ENCODE measurements at places on chromosomes 2 and 18.

DNA sequence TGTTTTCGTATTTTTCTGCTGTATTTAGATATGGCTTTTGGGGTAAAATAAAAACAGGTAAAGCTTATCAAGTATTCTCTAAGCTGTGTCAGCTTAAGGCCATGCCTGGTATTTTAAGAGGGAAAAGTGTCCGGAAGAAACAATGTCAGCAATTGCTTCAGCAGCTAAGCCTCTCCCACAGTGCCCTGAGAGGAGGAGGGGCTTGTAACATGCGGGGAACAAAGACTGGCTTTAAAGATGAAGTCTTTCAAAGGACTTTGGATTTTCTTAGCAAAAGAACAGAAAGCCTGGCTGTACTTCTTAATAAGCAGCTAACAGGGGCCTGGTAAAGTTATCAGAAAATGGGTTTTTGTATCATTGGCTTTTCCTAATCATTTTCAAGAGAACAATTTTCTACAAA, 102.8 kb downstream of the PXDN start:
- DNase-seq, result no peak

DNA sequence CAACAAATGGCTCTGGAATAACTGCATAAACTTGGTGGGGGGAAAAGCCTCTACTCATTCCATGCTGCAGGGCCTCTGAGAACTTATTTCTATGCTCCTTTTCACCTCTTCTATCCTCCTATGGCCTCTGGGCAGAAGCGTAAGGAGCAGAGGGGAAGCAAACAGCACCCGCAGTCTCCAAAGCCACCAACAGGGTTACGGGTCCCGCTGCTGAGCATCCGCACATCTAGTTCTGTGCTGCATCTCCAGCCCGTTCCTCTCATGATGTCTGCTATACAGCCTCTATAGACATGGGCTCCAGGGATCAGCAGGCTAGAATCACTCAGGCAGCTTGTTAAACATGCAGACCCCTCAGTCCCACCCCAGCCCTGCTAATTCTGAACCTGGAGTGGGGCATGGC, 25.9 kb downstream of the PSTPIP2 start:
- DNase-seq, result no peak

- no peak for DNase-seq
These were observed 321.9 kb upstream of the RAB12 start for GRCh38 chr18:8287196-8287885.

DNA sequence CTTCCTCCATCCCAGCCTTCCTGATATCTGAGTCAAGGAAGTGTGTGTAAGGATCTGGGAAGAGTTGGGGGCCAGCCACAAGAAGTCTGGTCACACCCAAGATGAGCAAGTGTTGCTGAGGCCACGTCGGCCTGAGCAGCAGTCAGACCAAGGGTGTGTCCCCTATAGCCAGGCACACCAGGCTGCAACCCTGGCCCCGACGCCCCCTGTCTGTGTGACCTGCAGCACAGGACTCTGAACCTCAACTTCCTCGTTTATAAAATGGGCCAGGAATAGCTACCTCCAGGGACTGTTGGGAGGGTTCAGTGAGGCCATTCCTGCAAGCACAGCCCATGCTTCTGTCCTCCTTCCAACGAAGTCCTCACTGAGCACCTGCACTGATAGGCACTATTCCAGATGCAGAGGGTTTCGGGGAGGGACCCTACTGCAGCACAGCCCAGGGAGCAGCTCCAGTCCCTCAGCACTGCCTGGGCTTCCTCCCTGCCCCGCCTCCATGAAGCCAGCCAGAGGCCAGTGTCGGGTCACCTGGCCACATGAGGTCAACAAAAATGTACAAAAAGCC, 13.3 kb downstream of the LIMS2 start:
- DNase-seq, result no peak

- DNase-seq, result no peak
These were observed 113.1 kb upstream of the OSR1 start for GRCh38 chr2:19471491-19471890.

DNA sequence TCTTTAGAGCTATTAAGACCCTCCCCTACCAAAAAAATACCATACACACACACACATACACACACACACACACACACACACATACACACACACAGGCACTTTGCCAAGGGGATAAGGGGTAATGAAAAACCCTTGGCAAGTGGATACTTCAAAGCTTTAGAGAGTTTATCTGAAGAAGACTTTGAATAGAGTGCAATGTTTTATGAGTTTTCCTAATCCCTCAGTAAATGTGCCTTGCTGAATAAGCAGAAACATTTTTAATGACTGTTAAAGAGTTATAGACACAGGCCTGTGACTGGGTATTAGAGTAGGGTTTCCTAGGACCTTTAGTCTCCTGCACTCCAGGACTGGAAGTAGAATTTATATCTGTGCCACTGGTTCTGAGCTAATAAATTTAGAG, 75.5 kb upstream of the CTAGE1 start:
- no peak for DNase-seq

DNA sequence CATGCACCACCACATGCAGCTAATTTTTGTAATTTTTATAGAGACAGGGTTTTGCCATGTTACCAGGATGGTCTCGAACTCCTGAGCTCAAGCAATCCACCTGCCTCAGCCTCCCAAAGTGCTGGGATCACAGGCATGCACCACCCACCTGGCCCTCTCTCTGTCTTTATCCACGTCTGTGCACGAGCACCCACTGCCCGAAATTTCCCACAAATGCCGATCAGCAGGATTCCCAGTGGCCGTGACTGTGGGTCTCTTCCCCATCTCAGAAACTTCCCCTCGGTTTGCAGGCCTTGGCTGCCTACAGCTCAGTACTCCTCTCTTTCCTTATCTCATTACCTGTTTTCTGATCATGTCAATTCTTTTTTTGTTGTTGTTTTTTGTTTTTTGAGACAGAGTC, 217.3 kb downstream of the TTC32 start:
- no peak for DNase-seq

DNA sequence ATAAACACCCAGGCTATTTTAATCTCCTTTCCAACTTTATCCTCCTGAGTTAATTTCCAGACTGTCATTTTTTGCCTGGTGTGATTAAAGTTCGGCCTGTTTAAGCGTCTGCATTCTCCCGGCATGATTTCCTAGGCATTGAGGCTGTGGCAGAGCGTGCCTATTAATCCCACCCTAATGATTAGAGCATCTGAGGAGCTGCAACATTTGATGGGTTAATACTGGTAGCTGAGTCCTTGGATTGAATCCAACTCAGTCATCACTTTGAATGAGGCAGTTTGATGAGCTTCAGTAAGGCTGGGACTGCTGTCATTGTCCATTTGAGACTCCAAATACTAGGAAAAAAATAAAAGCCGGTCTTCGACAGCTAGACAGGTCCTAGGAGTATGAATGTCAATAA, 882.5 kb downstream of the SLC4A3 start:
- no peak for DNase-seq

DNA sequence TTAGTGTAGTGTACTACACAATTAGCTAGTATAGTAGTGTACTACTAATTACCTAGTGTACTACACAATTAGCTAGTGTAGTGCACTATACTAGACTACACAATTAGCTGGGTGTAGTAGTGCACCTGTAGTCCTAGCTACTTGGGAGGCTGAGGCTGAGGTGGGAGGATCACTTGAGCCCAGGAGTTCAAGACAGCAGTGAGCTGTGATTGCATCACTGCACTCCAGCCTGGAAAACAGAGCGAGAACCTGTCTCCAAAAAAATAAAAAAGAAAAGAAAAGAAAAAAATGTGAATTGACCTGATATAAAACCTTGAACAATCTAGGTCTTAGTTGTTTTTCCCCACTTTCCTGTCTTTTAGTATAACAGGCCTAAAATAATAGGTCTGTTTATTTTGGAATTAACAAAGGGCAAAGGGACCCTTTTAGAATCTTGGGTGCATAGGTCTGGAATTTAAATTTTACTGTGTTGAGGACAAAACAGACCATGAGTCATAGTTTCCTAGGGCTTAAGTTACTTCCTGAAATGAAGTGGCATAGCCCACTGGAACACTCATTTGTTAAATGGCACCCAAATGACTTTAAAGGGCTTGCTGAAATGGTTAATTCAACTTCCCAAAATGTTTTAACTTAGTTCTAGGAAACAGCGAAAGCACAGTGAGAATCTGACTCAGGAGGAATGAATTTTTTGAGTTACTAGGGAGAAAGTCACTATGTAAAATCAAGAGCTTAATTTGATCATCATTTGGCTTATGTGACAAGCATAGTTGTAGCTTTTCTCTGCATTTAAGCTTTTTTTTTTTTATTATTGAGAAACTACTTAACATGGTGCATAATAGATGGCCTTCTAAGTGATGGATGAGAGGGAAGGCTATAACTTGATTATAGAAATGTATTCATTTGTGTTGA, 50.7 kb upstream of the ARL5A start:
- no peak for DNase-seq

- DNase-seq, result no peak
These were observed 110.6 kb downstream of the HNRNPLL start for GRCh38 chr2:38492042-38492615.

GRCh38 chr2:55403256-55403998, 16.2 kb downstream of the CCDC88A start:
- DNase-seq, result no peak

GRCh38 chr2:62142054-62142453, 53.9 kb upstream of the B3GNT2 start:
- no peak for DNase-seq

DNA sequence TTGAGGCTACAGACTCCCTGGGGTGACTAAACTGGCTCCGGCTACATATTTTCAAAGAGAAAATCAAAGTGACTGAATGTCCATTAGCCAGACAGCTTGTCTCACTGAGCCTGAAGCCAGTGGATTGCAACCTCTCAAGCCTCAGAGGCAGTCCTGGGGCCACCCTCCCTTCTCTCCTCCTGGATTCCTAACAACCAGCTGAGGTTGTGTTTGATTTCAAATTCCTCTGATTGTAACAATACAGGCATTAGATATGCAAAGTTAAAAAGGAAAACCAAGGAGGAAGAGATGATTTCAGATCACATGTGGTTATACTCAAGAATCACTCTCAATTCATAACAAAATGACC, 101.0 kb upstream of the LMAN1 start:
- DNase-seq, result no peak

DNA sequence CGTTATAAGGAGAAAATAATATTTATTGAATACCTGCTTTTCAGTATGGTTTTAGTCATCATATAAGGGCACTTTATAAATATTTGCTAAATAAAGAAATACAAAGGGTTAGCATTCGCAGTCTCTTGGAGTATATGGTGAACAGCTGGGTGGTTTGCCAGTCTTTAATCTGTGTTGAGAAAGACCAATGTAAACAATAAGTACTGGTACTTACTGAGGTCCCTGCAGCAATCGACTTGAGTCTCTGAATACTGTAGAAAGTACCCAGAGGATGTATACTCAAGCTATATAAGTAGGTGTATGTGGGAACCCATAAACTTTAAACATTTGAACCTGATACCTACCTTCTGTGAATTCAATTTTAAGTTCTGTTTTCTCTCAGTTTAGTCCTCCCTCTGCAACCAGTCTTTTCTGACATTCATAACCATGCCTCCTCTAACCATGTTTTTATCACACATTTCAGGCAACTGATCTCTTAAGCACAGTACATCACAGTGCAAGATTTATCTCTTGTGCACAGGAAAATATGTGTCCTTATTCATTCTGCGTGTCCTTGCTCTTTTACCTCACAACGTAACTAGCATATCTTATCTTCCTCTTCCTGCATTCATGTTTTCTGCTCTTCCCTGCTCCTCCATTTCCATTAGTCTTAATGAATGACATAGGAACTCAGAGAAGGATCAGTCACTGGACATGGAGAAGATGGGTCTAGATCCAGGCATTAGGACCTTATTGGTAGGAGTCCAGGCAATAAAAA, 21.7 kb downstream of the C18orf63 start:
- DNase-seq, result no peak

DNA sequence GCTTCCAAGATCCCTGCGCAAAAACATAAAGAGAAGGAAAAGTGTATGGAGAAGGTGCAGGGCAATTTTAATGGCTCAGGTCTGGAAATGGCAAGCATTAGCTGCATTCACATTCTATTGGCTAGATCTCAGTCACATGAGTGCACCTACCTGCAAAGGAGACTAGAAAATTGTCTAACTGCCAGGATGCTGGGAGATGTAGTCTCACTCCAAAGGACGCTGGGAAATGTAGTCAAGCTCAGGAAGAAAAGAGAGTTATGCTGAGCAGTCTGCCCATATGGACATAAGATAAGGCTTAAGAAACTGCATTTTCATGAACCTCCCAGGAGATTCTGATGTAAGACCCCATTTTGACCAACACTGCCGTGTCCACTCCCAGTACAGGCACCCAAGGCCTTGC, 9.5 kb upstream of the KLHL29 start:
- DNase-seq, result no peak

- DNase-seq, result no peak
These were observed 279.2 kb downstream of the CTNNA2 start for GRCh38 chr2:79792090-79792489.

DNA sequence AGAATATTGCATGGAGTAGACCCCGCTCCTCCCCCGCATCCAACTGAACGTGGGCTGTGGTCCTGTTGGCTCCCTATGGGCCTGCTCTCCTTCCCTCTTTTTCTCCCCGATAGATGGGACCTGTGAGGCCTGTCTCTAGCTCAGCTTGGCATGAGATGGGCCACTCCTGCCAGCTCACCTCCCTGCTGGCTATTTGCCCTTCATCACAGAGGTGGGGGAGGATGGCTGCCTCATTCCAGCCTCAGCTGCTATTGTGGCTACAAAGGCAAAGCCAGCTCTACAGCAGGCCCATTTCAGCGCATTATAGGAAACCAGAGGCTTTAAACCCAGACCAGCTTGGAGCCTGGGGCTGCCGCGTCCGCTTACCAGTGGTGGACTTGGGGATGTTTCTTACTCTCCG, 313.9 kb downstream of the GBX2 start:
- DNase-seq, result no peak

- DNase-seq, result no peak
These were observed 1366.3 kb upstream of the TMEFF2 start for GRCh38 chr2:193561054-193561453.

- DNase-seq, result no peak
These were observed 249.3 kb upstream of the RBBP8 start for GRCh38 chr18:22683786-22684185.

DNA sequence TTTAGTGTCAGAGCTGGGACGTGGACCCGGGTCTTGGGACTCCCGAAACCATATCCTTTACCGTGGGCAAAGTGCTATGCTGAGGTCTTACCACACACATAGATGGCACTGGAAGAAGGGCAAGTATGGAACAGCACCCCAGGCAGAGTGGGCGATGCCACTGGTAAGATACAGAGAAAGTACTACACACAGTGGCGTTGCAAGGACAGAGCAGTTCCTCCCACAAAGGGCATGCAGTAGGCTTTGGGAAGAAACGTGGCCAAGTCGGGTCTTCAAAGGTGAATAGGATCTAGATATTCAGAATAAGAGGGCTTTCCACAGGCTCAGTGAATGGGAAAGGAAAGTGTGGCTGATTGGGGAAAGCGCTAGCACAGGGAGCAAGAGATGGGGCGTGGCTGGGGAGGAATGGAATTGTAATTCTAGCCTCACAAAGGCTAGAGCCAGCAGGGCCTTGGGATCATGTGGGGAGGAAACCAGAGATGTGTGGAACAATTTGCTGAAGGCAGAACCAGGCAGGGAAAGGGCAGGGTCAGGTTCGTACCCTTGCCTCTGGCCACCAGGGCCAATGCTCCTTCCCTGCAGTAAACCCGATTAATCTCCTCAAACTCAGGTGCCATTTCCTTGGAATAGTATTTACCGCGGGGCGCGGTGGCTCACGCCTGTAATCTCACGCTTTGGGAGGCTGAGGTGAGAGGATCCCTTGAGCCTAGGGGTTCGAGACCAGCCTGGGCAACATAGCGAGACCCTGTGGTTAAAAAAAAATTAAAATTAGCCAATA, 36.0 kb downstream of the PCBP1 start:
- no peak for DNase-seq

All from NCI-H748 treated with DMSO at 0.1 percent for 48 hours (cell line).